ENCODE measurements at places on chromosomes 1 and 21.

DNA sequence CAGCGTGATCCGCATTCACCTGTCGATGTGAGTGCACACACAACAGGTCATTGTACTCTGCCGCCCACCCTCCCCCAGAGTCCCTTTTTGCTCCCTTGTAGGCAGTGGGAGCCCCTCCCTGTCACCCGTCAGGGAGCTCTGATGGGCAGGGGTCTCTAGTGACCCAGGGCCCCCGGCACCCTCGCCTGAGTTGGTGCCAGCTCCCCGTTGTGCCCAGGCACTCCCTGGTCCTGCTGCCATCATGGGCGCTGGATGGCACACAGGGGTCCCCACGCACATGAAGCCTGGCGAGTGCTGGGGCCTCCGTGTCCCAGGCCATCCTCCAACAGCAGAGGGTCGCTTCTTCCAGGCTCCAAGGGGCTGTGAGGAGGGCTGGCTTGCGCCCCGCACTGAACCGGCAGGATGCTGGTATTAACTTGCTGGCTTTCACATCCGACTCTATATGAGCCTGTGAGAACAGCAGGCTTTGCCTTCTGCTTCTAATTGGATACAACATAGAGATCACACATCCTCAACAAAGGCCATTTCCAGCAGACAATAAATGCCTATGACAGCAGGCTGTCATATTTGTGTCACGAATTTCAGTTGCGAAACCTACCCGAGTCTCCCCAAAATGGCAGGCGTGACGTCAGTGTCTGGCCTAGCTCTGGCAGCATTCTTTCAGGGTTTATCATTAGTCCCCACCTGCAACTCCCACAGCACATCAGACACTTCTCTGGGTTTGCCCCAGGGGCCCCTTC is 35.4 kb downstream of the KIAA1614 start:
- DNase-seq = no peak

DNA sequence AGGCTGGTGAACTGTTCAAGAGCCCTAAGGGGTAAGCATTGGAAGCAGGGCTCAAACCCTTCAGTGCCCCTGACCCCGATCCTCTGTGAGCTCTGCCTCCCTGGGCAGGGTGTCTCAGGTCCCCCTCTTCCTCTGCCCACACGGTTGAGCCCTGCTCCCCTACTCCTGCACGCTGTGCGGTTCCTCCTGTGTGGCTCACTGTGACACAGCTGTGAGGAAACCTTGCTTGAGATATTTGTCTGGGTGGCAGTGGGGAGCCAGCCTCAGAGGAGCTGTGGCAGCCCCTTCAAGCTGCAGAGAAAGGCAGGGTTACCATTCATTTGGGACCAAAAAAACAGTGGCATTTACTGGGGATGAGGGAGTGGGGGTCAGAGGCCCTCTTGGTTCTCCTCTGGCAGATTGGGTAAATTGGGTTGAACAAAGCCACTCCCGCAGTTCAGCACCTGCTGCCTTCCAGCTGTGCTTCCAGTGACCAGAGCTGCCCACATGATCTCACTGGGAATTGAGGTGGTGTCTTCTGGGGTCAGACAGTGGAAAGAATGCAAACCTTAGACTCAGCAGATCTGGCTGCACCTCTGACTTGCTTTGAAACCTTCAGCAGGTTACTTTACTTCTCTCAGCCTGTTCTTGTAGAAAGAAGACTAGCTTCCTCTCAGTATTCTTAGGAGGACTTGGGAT is 60.6 kb upstream of the CD1D start:
- DNase-seq = no peak

DNA sequence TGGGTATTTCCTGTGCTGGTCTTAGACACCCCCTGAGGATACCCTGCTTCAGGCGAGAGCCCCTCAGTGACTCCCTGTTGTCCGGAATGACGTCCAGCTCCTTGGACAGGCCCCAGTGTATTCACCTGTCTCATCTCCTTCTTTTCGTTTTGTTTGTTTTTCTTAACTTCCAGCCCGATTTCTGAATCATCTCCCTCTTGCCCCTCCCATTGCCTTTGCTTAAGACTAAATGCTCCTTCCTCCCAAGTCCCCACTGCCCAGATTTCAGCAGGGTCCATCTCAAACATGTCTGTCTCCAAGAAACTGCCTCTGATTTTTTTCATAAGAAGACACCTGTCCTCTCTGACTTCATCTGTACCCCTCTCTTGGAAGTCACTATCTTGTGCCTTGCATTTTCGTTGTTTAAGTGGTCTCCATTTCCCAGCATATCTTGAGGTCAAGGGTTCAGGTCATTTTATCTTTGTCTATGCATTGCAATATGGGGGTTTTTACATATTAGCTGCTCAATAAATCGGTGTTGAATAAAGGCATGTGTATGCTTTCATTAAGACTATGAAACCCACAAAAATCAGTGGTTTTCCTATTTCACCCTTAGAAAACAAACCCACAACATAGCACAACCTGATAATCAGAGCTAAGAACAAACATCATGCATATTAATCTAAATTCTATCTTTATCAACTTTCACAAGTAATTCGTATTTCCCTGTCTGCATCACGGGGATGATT is 58.4 kb upstream of the LGALS8 start:
- no peak for DNase-seq

- no peak for DNase-seq
Observed at GRCh38 chr1:211735208-211736170, 60.1 kb upstream of the NEK2 start.

DNA sequence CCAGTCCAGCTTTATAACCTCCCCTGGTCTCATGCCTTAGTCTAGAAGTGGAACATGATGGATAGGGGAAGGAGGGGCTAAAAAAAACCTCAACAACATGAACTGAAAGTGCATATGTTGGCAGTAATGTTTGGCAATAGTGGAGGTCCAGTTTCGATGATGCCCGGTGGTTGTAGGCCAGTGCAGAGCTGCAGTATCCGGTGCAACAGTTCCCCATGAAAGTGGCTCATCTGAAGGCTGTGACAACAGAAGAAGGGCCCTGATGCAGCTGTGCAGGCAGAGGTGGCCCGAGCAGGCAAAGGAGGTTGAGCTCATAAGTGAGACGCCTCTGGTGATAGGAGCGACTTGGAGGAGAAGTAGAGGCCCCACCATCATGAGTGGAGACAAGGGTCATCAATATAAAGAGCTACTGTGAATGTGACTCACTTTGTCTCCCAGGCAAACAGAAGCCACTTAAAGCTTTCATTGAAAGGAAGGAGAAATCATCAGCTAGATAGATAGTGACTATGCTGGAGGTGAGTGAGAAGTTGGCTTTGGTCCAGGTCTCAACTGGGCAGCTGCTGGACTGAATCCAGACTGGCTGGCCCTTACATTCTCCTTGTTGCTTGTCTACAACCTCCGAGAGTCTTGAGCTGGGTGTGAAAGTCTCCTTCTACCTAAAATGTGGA is 10.2 kb upstream of the CREG1 start:
- no peak for DNase-seq

DNA sequence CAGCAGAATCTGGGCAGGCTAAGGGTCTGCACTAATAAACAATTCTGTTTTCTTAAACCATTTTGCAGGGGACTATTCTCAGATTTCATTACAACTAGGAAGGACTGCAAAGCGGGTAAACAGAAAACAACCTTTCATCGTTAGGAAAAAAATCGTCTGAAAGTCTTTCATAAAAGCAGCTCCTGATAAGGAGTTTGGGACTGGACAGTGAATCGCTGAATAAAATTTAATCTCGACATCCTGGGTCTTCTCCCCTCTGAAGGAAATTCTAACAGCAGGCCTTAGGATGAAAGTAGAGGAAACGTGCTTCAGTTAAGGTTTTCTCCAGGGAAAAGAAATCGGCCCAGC is 471 bp upstream of the MTF2 start:
- DNase-seq = no peak

GRCh38 chr1:96104906-96105305 is 616.7 kb upstream of the PTBP2 start:
- DNase-seq = no peak

DNA sequence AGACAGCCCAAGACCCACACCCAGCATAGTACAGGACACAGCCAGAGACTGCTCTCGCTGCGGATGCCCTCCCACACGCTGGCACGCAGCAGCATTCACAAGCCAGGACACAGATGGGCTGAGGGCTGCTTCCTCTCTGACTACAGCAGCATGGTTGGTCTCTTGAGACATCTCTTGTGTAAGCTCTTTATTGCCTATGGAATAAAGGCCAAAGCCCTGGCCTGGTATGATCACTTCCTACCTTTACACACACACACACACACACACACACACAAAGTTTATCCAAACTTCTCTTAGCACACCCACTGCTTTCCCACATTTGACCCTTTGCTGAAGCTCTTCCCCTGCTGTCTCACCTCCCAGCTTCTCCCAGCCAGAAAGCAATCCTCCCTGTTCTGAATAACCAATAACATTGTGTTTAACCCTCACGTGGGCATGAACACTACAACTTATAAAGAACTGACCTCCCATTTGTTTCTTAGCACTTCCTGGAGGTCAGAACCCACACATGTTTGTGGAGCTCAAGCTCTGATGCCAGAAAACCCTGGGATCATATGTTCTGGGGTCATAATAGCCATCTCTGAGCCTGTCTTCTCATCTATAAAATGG is 1.2 kb upstream of the LUZP1 start:
- no peak for DNase-seq

GRCh38 chr1:203057911-203058675 is 27.7 kb downstream of the MYOG start:
- no peak for DNase-seq

DNA sequence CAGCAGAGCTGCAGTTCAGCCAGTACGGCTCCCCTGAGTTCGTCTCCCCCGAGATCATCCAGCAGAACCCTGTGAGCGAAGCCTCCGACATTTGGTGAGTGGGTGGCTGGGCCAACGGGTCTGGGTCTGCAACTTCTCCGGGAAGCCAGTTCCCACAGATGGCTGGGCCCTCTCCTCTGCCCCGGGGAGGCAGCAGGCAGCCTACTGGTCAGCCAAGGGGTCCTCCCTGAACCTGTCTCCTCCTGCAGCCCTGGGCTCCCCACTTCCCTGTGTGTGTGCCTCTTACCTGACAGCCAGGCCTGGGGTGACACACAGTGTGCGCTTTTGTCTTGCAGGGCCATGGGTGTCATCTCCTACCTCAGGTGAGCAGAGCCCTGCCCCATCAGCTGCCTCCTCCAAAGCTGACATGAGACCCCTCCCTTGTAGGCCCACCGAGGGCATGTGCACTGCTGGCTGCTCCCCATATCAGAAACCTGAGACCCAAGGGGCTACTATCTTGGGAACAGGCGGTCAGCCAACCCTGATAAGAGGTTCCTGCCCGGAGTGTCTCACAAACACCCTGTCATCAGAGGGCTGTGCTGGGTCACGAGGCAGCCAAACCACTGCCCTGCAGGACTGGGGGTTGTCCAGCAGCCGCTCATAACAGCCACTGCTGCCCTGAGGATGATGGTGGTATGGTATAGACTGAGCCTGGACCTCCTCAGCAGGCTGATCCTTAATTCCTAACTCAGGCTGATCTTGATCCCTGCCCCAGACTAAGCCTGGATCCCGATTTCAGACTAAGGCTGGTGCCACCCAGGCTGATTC is 37.6 kb downstream of the TRIM11 start:
- no peak for DNase-seq

DNA sequence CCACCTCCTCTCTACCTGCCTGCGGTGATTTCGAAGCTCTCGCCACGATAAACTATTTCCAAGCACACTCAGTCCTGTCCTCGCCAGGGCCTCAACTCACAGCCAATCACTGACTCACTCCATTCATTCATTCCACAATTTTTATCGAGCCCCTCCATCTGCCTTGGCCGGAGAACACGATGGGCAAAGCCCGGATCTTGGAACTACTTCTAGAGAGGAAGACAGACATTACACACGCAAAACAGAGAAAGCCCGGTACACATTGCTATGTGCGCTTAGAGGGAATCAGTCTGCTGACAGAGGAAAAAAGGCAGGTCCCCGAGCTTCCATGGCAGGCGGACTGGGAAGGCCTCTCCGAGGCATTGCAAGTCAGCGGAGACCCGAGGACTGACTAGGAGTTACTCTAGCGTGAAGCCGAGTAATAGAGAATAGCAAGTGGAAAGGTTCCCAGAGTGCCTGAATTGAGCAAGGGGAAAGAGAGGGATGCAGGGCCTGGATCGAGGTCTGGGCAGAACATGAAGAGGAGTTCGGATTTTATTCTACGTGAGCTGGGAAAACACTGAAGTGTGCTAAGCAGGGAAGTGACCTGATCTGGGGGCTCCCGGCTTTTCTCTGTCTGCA is 54.2 kb upstream of the DNAJC6 start:
- DNase-seq = no peak

GRCh38 chr1:99501871-99502270 is 144.0 kb upstream of the PALMD start:
- DNase-seq = no peak

DNA sequence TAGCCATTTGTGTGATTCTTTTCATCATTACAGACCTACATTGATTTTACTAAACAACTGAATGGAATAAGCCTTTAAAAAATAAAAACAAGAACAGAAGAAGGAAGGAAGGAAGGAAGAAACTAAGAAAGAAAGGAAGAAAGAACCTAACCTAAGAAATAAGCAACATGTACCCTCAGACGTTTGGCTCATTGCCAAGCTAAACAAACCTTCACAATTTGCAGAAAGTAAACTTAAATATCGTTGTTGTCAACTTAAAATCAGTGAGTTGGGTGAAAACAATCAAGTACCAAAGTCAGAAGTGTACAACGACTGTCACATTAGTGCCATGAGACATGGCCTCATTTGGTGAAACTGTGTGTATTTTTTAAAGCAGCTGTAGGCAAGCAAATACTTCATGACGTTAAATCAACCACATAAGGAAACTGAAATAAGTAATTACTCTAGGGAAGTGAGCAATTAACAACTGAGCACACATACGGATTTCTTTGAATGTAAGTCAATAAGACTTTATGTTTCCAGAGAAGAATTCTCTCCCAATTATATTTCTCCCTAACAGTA is 313.1 kb upstream of the TMPRSS15 start:
- DNase-seq = no peak

- DNase-seq = no peak
Observed at GRCh38 chr1:98344731-98345130, 316.8 kb upstream of the SNX7 start.

DNA sequence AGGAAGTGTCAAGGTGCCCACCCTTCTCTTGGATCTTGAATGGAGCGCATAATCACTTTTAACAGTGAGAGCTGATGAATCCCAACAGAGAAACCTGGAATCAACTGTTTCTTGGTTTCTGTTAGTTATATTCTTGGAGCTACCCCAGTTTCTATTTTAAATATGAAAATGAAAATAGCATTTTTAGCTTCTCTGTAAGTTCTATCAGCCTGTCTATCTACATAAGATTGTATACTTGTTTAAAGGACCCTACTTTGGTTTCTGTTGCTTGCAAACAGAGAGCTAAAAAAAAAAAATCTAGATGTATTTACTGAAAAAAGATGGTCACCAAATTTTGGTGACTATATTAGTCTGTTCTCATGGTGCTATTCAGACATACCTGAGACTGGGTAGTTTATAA is 670.0 kb downstream of the NCAM2 start:
- no peak for DNase-seq

Measured in NCI-H1417 treated with DMSO at 0.1 percent for 48 hours (cell line).